Cardiac fibroblast (primary cell): ENCODE measurements at places on chromosomes 16 and 17.

GRCh38 chr17:8359769-8360168 is 16.7 kb downstream of the KRABD2 start:
- peak; percentile 96 for DNase-seq

- DNase-seq = no peak
These were observed 457.4 kb downstream of the SLC39A11 start for GRCh38 chr17:72635034-72635635.

DNA sequence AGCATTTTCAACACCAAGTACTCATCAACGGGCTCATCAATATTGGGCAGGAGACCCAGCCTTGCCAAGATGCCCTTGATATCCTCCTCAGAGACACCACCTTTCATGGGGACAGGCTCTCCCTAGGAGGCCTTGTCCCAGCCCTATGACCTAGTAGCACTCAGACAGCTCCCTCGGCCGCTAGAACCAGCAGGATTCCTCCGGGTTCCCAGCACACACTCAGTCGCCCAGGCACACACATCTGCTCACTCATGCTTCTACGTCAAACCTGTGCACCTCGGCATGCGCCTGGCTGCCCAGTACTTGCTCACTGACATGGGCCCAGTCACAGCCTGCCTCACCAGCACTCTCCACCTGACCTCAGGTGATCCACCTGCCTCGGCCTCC is 17.0 kb downstream of the SRCIN1 start:
- no peak for DNase-seq

DNA sequence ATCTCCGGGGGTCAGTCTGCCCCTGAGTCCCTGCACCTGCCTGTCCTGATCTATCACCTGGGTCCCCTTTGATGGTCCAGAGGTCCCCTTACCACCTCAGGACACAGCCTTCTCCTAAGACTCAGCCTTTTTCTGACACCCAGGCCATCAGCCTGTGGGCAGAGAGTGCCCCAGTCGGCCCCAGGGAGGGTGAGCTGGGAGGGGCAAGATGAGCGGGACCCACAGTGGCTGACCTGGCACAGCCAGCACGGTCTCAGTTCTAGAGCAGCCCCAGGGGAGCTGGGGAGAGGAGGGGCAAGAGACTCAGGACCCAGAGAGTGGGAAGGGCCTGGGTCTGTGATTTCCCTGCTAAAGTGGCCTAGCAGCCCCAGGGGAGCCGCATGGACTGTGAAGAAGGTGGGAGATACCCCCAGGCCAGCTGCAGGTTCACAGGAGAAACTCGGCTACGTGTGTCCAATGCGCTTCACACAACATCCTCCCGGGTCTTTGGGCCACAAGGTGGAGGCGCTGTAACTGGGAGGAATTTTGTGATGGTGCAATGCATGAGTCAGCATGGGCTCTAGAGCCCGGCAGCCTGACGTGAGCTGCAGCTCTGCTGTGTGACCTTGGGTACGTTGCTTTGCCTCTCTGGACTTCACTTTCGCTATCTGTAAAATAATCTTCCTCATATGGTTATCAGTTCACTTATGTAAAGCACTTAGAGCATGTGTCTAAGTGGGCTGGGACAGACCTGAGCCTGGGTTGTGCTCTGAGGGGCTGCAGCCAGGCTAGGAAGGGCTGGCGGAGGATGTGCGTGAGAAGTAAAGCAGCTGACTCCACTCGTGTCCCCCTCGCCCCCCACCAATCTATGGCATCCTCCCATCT is 67.2 kb upstream of the LHX1 start:
- DNase-seq = peak; percentile 39

DNA sequence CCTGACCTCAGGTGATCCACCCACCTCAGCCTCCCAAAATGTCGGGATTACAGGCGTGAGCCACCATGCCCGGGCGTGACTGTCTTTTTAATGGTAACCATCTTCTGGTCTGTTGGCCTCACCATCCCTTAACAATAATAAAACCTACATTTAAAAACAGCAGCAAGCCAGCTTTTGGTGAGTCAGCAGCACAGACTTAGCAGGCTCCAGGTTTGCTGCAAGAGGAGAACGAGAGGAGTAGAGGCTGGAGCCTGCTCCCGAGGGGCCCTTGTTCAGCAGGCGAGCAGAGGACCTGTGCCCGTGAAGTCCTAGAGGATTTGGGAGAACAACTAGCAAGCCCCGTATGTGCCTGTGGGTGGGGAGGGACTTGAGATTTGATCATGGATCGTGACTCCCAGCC is 35.7 kb downstream of the MYH13 start:
- no peak for DNase-seq

- DNase-seq = no peak
These were observed 8.4 kb upstream of the SLC47A2 start for GRCh38 chr17:19724501-19725420.

DNA sequence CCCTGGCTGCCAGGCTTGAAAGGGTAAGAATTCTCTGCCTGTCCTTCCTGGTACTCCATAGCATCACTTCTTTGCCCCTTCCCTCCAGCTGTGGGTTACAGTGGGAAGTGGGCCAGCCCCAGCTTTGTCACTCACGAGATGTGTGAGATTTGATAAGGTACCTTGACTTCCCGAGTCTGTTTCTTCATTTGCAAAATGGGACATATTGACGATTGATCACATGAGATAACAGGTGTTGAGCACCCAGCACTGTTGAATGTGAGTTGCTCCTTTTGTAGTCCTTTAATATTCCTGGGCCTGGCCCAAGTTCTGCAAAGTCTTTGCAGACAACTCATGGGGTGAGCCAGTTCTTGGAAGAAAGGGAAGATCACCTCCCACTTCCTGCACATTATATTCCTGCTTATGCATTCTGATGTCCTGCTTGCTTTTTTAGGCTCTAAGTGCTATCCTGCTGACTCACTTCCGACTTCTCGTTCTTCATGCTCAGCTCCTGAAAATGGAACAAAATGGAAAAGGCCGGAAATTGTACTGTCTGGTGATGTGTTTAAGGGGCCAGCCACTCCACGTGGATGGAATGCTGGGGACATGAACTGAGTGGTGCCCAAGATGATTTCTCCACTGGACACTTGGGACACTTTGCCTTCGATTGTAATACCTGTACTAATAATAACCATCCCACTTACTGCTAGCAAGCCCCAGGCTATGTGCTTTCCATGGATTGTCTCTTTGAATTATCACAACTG is 8.3 kb upstream of the NLK start:
- DNase-seq = peak; percentile 91

DNA sequence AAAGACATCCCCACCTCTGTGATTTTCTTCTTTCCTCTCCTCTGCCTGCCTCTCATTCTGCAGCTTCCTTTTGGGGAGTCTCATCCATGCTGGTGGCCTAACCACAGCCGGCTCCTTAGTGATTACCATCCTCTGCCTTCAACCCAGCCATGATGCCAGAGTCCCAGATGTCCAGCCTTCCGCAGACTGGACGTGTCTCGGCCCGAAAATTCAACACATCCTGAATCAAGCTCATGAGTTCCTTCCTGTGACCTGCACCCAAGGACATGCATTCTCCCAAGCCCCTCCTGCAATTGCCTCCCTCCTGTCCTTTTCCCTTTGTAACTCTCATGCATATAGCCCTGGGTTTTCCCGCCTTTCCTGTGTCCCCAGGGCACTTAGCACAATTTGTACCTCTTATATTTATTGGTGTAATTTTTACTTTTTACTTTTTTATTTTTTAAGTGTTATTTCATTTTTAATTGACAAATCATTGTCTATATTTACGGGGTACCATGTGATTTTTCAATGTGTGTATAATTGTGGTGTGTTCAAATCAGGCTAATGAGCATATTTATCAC is 1.2 kb upstream of the SLC13A5 start:
- DNase-seq = no peak

- peak; percentile 59 for DNase-seq
These were observed 19.6 kb upstream of the CCL2 start for GRCh38 chr17:34235389-34236028.

- no peak for DNase-seq
These were observed 7.3 kb downstream of the ZZEF1 start for GRCh38 chr17:4135489-4135888.

DNA sequence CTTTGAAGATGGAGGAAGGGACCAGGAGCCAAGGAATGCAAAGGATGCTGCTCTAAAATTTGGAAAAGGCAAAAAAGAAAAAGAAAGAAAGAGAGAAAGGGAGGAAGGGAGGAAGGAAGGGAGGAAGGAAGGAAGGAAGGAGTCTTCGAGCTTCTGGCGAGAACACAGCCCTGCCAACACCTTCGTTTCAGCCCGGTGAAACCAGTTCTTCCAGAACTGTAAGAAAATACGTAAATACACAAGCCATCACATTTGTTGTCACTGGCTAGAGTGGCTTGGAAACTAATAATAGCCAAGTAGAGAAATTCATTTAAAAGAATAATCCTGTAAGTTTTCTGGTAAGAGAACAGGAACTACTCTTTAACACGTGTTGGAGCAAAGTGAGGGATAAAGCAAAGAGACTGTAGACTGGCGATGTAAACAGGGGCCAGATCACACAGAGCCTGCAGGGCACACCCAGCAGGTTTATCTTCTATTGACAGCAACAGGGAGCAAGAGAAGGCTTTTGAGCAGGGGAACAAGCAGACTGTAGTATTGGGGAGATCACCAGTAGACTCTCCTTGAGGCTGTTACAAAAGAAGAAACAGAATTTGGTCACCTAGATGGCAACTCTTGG is 188.7 kb upstream of the MPHOSPH6 start:
- no peak for DNase-seq

GRCh38 chr16:58792188-58792587 is 58.1 kb upstream of the GOT2 start:
- DNase-seq = no peak

GRCh38 chr17:73482251-73482716 is 162.0 kb downstream of the SDK2 start:
- DNase-seq = no peak

GRCh38 chr17:30334421-30334820 is 564 bp upstream of the TMIGD1 start:
- DNase-seq = no peak

DNA sequence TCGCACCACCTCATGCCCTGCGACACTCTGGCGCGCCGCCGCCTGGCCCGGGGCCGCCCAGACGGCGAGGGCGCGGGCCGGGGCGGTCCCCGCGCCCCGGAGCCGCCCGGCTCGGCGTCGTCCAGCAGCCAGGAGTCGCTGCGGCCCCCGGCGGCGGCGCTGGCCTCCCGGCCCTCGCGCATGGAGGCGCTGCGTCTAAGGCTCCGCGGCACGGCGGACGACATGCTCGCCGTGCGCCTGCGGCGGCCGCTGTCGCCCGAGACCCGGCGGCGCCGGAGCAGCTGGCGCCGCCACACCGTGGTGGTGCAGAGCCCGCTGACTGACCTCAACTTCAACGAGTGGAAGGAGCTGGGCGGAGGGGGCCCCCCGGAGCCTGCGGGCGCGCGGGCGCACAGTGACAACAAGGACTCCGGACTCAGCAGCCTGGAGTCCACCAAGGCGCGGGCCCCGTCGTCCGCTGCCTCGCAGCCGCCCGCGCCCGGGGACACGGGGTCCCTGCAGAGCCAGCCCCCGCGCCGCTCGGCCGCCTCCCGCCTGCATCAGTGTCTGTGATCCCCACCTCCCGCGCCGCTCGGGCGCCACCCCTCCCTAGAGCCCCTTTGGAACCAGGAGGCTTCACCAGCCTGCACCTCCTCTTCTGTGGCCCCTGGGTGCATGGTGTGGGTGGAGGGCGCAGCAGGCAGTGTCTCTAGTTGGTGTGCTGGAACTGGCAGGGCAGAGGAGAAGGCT is 82.3 kb downstream of the ARHGAP23 start:
- DNase-seq = peak; percentile 42

- DNase-seq = peak; percentile 66
These were observed 105.8 kb upstream of the ADAMTS18 start for GRCh38 chr16:77540646-77541045.

GRCh38 chr17:34140006-34140405 is 115.1 kb upstream of the CCL2 start:
- no peak for DNase-seq

- no peak for DNase-seq
These were observed 63.2 kb upstream of the TRAP1 start for GRCh38 chr16:3780570-3780969.

GRCh38 chr16:51708861-51709260 is 557.8 kb upstream of the SALL1 start:
- no peak for DNase-seq

DNA sequence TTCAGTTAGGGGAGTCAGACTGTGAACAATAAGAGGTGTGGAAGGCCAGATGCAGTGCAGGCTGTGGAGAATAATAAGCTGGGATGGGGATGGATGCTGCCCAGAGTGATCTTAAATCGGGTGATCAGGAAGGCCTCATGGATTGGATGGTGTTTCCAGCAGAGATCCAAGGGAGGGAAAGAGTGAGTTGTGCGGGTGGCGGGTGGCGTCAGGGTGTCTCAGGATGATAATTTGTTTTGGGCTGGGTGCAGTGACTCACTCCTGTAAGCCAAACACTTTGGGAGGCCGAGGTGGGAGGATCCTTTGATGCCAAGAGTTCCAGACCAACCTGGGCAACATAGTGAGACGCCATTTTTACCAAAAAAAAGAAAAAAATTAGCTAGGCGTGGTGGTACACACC is 7.9 kb downstream of the CLUAP1 start:
- DNase-seq = no peak

DNA sequence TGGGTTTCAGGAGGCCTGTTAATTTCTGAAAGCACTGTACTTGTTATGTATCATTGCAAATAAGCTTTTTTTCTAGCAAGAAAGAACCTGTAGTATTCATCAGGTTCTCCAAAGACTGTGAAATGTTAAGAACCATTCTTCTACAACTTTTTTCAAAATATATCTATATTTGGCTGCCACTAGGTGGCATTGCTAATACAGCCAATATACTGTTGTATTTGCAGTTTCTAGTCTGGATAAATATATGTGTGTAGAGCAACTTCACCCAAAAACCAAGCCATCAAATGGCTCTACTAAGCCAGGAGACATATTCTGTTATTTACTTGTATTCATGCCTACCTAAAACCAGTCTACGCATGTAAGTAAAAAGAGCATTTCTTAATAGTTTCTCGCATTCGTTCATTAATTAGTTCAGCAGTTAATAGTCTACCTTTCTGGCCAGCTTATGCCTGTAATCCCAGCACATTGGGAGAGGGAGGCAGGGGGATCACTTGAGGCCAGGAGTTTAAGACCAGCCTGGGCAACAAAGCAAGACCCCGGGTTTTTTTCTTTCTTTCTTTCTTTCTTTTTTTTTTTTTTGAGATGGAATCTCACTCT is 39.5 kb downstream of the VMP1 start:
- peak; percentile 81 for DNase-seq

DNA sequence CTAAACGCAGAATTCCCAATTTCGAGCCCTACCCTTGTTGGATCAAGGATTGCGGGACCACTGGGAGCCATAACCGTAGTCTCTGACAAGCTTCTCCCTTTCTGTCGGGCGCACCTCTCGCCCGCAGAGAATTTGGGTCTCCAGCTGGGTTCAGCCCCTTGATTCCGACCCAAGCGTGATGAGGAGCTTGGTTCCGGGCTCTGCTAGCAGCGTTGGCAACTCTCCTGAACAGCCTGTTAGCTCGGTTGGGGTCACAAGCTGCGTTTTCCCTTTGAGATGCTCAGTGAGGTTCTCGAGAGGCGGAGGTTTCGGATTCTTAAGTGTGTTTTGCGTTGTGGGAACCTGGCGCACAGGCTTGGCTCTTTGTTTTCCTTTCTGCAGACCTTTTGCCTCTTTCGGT is 655 bp downstream of the ATXN1L start:
- peak; percentile 29 for DNase-seq

GRCh38 chr17:339193-340061 is 13.2 kb downstream of the RPH3AL start:
- no peak for DNase-seq
